8988T (cell line): ENCODE measurements at places on chromosomes 12 and 14.

DNA sequence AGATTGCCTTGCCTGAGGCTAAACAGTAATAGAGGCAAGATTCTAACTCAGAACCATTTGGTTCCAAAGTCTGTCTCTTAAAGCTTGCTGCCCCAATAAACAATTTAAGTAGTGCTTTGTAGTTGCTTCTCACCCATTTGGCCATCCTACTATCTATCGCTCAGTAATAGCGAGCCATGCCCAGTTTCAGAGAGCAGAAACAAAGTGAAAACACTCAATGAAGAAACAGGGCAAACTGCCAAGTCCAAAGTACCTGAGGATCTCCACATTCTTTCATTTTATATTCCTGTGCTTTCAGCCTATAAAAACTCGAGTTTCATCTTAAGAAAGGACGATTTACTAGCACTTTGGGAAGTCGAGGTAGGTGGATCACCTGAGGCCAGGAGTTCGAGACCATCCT, 103.3 kb upstream of the BBS10 start:
- DNase-seq, result no peak

- no peak for DNase-seq
Measured at GRCh38 chr14:68140076-68140741, 320.6 kb downstream of the RAD51B start.

GRCh38 chr14:88985654-88986053, 161.2 kb downstream of the TTC8 start:
- DNase-seq, result no peak

- DNase-seq, result no peak
Measured at GRCh38 chr14:68103853-68104252, 284.3 kb downstream of the RAD51B start.

DNA sequence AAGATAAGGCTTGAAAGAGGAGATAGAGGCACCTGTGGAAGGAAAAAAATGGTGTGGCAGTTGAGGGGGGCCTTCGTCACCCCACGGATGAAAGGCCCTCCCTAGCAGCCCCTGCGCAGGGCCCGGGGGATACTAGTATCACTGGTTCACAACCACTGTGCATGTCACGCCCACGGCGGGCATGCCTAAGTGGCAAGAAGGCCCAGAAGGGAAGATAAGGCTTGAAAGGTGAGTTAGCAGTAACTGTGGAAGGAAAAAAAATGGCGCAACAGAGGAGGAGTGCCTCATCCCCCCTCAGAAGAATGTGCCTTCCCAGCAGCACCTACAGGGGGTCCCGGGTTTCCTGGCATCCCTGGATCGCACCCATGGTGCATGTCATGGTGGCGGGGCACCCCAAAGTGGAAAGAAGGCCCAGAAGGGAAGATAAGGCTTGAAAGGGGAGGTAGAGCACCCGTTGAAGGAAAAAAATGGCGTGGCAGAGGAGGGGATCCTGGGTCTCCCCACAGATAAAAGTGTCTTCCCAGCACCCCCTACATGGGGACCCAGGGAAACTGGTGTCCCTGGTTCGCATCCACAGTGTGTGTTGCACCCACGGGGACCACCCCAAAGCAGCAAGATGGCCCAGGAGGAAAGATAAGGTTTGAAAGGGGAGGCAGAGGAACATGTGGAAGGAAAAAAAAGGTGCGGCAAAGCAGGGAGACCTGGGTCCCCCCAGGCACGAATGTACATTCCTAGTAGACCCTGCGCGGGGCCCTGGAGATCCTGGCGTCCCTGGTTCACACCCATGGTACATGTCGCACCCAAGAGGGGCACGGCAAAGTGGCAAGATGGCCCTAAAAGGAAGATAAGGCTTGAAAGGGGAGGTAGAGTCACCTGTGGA, 279.2 kb downstream of the ALG10 start:
- no peak for DNase-seq

- no peak for DNase-seq
Measured at GRCh38 chr12:79525357-79525756, 165.4 kb downstream of the PAWR start.

GRCh38 chr12:119301379-119301778, 33.1 kb upstream of the CCDC60 start:
- no peak for DNase-seq

DNA sequence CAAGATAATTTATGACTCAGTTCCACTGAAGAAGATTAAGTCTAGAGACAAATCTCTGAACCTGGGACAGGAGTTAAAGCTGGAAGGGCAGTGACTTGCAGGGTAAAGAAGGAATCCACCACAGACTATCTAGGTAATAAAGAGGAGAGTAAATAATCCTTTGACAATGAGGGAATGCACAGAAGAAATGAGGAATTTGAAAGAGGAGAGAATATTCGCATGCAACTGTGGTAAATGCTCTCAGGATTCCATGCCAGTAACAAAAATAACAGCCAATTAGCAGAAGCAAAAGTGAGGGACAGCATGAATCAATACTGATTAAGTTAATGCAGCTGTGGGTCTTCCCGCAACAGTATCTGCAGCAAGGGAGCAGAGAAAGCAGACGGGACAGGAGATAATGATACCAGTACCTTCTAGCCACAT, 77.0 kb downstream of the KITLG start:
- DNase-seq, result no peak

DNA sequence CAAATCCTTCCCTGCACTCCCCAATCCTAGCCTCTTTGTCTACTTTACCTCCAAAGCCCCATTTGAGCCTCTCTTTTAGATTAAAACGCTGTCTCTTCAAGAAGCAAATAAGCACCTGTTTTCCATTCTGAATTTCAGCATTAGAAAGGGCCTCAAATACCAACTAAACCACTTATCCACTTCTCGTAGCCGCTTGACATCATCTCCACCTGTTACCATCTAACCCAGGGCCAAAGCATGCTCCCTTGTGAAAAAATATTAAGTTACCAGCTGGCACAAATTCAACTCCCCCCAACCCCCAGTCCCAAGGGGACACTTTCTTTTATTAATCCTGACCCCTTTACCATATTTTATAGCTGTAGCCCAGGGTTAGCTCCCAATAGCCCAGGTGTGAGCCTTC, 43.1 kb downstream of the GPHB5 start:
- DNase-seq, result no peak

- DNase-seq, result no peak
Measured at GRCh38 chr12:130880411-130880885, 8.6 kb downstream of the RAN start.

DNA sequence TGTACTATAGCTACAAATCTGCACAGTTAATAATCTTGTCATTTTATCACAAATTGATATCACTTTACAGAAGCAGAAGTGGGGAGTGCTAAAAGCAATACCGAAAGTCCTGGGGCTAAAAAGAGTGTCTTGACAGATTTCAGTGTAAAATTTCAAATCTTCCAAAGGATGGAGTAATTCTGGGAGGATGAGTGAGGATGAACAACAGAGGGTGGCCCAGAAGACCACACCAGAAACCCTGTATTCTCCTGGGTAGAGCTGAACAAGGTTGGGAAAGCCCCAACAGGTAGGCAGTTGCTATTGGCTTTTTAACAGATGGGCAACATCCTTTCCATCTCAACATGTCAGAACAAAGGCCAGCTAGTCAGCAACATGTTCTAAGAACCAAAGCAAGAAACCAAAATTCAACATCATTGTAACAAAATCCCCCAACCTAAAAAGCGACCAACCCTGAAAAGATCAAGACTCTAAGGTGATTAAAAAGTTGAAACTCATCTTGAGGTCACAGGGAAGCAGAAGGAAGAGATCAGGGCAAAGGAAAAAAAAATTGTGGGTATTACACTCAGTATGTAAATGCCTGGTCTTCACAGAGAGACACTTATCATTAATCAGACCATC, 38.8 kb downstream of the CBX5 start:
- no peak for DNase-seq

- no peak for DNase-seq
Measured at GRCh38 chr12:11703378-11703777, 53.9 kb downstream of the ETV6 start.

DNA sequence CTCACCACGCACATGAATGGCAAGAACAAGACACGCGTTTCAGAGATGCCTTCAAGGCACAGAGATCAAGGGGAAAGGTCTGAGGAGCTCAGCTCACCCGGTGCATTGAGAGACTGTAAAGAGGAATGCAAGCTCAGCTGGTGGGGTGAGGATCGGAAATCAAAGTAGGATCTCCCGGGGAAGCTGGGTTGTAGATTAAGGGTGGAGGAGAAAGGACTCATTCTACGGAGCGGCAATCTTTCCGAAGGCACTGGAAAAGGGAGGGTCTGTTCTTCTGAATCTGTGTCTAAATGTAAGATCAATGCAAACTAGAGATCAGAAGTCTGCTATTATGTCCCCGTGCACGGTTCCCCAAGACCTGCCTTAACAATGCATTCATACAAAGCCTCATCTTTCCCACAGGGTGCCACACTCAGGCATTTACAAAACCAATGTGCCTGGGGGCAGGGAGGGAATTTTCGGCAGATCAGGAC, 41.6 kb upstream of the PYGL start:
- no peak for DNase-seq

- no peak for DNase-seq
Measured at GRCh38 chr14:88043529-88044443, 38.9 kb downstream of the GPR65 start.

- DNase-seq, result no peak
Measured at GRCh38 chr12:53670971-53671370, 4.9 kb downstream of the ATP5MC2 start.

GRCh38 chr14:91243074-91243471, 1.4 kb downstream of the GPR68 start:
- no peak for DNase-seq

DNA sequence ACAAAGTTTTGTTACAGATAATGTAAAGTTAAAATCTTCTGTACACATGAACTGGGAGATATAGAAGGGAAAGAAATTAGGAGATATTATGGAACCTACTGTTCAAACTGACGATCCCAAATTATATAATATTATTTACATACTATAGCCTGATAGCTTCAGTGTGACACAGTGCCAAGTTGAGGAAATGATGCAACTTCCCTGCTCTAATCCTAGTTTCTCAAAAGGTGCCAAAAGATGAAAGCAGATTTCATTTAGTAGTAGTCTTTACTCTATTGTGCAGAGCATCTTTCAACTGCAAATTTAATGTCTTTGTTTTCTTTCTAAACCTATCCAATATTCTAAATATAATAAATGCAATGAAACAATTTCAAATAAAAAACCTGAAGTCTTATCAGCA, 46.9 kb downstream of the COCH start:
- no peak for DNase-seq

DNA sequence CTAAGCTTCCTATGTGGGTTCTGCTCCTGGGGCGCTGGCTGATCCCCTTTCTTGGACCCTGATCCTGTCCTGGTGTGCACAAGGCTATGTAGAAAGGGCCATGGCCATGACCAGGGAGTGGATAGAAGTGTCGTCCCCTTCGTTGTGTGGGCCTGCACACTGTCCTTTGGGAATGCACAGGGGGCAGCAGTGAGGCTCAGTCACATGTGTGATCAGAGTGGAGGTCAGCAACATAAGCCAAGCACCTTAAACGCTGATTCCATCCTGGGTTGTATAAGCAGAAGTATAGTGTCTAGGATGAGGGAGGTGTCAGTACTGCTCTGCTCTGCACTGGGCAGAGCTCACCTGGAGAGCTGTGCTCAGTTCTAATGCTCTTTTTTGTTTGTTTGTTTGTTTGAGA, 48.4 kb downstream of the ESRRB start:
- DNase-seq, result no peak

DNA sequence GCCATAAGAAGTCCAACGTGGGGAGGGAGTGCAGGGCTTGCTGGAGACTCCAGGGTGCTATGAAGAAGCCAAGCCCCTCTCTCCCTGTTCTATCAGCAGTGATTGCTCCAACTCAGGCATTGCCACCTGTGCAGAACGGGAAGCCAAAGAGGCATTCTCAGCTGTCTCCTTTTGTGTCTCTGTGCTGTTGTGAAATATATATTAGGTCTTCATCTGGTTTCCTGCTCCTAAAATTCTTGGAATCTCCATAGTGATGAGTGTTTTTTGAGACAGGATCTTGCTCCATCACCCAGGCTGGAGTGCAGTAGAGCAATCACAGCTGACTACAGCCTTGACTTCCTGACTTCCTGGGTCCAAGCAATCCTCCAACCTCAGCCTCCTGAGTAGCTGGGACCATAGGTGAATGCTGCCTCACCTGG, 51.2 kb upstream of the AEBP2 start:
- DNase-seq, result no peak

- DNase-seq, result no peak
Measured at GRCh38 chr14:105391541-105391940, 6.8 kb upstream of the TEX22 start.

GRCh38 chr14:74641601-74642391, 29.8 kb upstream of the LTBP2 start:
- DNase-seq, result no peak

- DNase-seq, result no peak
Measured at GRCh38 chr14:20198991-20199390, 8.3 kb downstream of the OR11G2 start.
